Left lung (tissue), 14 donors: ENCODE measurements at places on chromosomes 5 and 9. TPM values are rescaled to one million over a fixed set of nuclear protein-coding genes. Genes with fewer than 3 reads are reported as not detected.

DNA sequence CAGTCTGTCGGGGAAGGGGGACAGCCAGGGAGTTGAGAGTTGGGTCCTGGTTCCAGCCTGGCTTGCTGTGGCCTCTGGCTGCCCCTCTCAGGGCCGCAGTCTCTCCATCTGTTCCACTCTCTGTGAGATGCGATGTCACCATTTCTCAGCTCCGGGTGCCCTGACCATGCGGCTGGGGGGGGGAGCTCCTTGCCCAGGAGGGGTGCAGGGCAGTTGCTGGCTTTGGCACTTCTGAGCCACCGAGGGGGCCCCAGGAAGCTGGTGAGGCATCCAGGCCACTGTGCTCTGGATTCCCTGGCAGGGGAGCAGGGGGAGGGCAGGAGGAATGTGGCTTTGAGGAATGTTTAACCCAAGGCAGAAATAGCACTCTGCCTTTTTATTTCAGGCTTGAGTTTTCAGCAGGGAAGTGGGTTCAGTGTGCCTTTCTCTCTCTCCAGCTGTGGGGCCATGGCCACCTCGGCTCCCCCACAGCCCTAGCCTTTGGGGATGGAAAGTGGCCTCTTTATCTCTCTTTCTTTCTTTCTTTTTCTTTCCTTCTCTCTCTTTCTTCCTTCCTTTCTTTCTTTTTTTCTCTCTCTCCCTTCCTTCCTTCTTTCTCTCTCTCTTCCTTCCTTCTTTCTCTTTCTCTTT is 11.0 kb downstream of the NCS1 start:
- DNase-seq = no peak

Gene CDX1
- 0.14 TPM for polyA plus RNA-seq

DNA sequence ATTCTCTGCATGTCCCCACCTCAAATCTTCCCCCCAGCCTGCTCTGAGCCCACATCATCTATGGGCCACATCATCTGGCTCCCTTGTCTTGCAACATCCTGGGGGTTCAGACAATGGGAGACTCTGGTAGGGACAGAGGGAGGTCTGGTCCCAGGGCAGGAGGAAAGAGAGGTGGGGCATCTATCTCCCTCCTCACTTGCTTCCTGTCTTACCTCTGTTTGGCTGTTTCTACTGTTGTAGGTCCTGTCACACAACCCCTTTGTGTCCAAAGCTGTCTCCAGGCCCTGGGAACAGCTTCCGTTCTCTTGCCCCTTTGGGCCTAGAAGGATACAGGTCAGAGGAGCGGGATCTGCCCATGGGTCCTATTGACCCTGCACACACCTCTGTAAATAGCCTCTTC is 227.2 kb downstream of the NSG2 start:
- DNase-seq = no peak

DNA sequence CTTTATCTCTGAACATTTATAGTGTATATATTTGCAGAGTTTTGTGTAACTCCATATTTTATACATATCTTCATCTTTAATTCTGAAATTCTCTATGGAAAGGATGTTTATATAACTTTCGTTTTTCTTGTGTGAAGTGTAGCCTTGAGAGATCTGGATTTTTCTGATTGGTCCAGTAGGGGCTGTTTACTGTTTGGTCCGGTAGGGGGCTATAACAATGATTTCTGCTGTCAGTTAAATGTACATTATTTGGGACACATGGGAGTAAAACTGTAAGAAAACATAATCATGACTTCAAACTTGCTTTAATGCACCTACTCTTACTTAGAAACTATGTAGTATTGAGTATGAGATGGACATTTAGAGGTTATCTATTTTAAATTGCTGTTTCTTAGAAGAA is 527.1 kb upstream of the ARRDC3 start:
- no peak for DNase-seq

GRCh38 chr5:69329905-69330489 is 2.6 kb downstream of the CCDC125 start:
- DNase-seq = no peak

DNA sequence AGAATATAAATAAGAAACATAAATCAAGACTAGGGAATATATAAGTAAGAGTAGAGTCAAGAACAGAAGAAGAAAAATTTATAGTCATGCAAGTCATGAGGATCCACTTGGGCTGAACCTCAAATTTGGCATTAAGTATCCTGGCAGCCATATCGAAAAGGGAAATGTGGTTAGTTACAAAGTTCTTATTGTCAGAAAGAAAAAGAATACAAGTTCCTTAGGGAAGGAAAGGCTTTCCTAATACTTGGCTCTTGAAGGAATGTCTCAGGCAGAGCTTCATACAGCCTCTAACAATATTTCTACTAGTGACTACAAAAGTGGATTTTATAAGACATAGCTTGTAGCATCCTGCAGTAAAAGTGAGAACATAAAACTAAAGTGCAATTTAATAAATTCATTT is 45.4 kb downstream of the TMEM252 start:
- DNase-seq = no peak

DNA sequence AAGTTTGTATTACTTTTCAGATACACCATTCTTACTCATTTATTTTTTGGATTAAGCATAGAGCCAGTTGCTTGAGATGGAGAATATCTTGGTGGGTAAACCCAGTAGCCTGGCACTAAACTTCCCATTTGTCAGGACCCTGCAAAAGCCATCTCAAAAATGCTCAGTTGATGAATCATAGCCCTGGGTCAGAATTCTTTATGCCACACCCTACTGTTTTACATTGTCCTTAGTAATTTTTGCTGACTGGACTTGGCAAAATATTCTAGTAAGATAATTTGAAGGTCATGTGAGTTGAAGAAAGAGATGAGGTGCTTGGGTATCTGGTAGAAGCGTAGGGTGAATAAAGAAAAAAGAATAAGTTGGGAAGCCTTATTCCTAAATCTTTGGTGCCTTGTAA is 50.7 kb downstream of the C7 start:
- DNase-seq = no peak

- no peak for DNase-seq
These were observed 180.6 kb downstream of the PDE4D start for GRCh38 chr5:59712836-59713497.

Gene DNAI1
- polyA plus RNA-seq = 10.0 TPM

DNA sequence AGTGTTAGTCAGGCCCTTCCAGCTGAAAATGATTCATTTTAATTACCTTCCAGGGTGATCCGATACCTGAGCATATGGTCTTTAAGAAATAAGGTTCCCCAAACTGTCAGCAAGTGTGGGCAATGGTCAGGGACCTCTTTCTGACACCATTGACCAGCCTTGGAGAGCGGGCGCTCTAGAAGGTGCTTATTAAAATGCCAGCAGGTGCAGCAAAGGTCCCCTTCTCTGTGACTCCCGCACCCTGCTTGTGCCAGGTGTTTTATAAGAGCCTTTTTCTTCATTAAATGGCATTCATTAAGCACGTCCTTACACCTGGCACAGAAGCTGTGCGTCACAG is 85.3 kb downstream of the MVB12B start:
- DNase-seq = no peak

DNA sequence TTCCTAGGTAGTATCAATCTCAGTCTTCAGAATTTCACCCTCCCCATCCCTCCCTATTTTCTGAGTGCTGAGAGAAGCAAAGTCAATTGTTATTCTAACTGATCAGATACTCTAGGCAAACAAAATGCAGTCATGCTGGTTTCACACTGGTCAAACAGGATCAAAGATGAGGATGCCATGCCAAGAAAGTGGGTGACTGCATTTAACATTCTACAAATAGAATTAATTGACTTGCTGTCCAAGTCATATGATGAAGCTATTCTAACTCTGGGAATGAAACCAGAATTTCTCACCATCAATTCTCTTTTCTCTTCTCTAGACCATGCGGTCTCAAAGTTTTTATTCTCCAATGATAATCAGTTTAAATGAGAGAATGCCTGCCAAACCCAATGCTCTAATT is 112.5 kb downstream of the CTNND2 start:
- DNase-seq = no peak

DNA sequence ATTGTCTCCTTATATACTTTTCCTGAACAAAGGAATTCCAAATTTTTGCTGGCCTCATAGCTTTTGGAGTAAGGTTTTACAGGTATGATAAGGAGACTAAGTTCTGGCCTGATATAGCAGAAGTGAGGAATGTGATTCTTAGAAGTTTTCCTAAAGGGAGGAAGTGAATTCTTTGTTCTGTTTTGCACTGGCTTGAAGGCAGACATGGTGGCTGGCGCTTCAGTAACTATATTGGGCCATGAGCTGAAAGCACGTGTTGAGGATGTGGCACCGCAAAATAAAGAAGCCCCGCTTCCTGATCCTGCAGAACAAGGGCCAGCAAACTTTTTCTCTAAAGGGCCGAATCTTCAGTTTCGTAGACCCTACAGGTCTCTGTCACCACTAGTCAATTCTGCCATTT is 224.2 kb downstream of the SNX18 start:
- DNase-seq = no peak

Gene ANGPTL2
- 34.2 TPM for polyA plus RNA-seq

Gene NUP214
- 49.6 TPM for polyA plus RNA-seq

Gene PHF24
- polyA plus RNA-seq = 0.31 TPM

DNA sequence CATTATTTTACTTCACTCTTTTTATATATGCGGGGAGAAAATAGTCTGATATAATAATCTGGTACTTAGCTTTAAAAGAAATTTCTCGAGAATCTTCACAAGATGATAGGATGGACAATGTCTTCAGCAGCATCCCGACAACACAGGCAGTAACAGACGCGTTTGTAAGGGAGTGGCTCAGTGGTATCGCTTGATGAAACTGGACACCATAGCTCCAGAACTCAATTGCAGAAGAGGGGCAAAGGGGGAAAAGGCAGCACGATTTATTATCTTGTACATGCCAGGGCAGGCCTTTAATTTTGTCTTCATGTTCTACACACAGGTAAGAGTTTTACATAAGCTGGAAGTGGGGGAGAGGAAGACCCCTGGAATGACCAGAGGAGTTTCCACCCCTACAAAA is 15.7 kb downstream of the IL4 start:
- no peak for DNase-seq

GRCh38 chr5:135629666-135630065 is 50.9 kb upstream of the CXCL14 start:
- DNase-seq = no peak

- DNase-seq = no peak
These were observed 45.0 kb upstream of the DMRTA1 start for GRCh38 chr9:22401671-22402070.

DNA sequence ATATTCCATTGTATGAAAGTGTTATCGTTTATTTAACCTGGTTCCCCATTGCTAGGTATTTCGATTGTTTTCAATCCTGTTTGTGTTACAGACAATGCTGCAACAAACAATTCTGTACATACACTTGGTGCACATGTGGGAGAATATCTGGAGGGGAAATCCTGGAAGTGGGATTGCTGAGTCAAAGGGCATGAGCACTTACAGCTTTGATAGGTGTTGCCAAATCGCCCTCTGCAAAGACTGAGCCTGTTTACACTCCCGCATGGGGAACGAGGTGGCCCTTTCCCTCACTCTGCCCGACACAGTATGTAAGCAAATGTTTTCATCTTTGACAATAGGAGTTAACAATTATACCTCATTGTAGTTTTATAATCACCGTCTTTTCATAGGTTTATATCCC is 66.2 kb downstream of the PDE6A start:
- no peak for DNase-seq

- no peak for DNase-seq
These were observed 602.7 kb upstream of the SEMA6A start for GRCh38 chr5:117177302-117177701.

Gene CYLC2
- not detected for polyA plus RNA-seq

GRCh38 chr9:111599092-111599954 is at the start of gene PTGR1:
Gene PTGR1 (minus strand): TSS chr9:111599647. CDS start chr9:111597422, 2,225 bp downstream.
- peak; percentile 90 for DNase-seq

DNA sequence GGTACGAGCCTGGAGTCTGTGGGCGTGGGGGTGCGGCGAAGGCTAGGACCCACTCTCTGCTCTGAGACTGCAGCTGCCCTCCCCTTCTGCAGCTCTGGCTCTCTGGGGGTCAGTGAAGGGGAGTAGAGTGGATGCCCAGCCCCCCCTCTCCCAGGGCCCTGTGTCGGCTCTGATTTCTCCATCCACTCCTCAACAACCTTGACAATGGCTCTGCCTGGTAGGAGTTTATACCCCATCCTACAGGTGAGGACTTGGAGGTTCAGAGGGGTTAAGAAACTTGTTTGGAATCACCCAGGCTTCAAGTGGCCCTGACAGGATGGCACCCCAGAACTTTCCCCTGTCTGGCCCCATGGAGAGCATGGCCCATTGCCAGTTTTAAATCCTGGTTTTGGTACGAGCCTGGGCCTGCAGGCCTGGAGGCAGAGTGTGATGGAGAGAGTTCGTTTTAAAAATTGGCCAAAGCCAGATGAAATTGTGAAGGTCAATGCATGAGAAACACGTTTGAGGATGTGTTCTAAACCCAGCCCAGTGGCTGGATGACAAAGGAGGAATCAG is 22.3 kb downstream of the NCS1 start:
- no peak for DNase-seq

GRCh38 chr9:116365056-116365471 is 211.5 kb downstream of the PAPPA start:
- DNase-seq = peak; percentile 92

Gene GMCL2
- polyA plus RNA-seq = not detected

Gene ECM2
- 44.0 TPM for polyA plus RNA-seq

- DNase-seq = no peak
These were observed 414.2 kb upstream of the WWC1 start for GRCh38 chr5:167877114-167877722.

DNA sequence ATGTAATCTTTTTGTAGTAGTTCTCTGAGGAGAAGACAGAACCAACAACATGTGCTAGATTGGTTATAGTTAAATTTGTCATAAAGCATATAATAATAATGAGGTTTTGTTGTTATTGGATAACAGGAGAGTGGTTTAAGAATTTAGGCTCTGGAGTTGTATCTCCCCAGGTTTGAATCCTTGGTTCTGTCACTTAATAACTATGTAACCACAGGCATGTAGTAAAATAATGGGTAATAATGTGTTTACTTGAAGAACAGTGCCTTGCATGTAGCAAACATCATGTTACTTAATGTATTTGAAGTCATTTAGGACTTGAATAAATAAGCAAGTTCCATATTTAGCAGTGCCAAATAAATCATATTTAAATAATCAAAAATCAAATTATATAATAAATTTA is 55.8 kb downstream of the NSD1 start:
- DNase-seq = no peak
